CD4-positive, alpha-beta T cell treated with Interleukin-4 for 4 hours (primary cell): ENCODE measurements at places on chromosomes 12 and 14.
A peak's percentile ranks its signal among the peaks of the same experiment; 100 is the strongest.

DNA sequence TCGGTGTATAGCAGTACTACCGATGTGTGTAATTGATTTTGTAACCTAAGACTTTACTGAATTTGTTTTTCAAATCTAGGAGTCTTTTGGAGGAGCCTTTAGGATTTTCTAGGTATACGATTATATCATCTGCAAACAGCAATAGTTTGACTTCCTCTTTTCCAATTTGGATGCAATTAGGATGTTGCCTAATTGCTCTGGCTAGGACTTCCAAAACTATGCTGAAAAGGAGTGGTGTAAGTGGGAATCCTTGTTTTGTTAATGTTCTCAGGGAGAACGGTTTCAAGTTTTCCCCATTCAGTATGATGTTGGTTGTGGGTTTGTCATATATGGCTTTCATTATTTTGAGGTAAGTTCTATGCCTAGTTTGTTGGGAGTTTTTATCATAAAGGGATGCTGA is 171.6 kb upstream of the PDE3A start:
- DNase-seq: no peak

DNA sequence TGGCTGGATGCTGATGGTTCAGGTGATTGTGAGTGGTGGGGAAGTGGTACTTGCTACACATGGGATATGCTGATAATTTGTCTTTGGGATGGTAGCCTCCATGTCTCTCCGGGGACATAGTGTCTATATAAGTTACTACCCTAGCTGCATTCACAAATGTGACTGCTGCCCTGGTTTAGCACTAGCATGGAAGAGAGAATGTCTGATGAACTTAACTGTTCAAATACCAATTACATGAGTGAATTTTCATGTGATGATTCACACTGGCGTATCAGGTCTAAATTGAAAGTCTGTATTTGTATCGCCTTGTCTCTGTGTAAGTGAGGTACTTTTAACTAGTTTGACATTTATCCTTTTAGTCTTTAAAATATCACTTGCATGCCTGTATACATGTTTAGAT is 34.4 kb downstream of the ATF7IP start:
- peak; percentile 65 for DNase-seq

DNA sequence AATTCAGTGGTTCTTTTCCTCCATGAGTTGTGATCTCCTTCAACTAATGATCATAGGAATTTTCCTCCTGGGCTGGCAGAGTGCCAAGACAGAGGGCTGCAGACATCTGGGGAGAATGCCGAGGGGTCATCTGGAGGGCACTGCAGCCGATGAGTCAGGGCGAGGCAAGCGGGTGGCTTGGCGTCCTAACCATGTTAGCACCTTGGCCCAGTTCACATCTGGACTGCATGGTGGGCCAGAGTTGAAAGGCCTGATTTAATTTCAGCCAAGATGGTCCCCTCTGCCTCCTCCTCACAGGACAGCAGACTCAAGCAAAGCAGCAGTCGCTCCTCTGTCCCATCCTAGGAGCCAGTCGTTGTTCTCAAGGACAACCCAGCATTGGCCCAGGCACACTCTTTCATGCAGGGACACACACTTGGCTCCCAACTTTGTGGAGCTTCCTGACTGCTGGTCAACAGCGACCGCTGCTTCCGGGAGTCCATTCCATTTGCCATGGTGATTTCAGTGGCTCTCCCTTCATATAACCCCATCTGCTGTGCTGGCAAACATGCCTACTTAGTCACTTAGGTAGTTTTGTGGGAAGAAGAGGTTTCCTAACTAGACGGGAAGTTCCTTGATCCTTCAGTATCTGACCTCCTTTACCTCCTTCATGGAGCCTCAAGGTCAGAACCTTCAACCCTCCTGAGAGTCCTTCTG is 161.8 kb downstream of the TTC8 start:
- DNase-seq: no peak

DNA sequence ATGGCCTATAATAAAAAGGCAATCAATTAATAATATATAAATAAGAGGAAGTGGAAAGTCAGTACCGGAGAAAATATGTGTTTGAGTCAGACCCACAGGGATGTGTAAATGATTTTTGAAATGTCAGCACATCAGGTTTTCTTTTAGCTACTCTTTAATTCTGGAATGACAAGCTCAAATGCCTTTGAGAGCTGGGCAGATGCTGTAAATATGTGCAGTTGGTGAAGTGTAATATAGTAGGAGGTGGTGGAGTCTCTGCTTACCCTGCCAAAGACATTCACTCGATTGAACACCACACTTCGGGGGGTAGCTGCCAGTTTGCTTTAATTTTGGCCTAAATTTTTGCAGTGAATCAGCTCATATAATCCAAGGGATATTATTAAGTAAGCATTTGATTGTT is 93.0 kb downstream of the PLEKHA5 start:
- no peak for DNase-seq

- no peak for DNase-seq
These were observed 25.2 kb upstream of the DGLUCY start for GRCh38 chr14:91088585-91089235.

GRCh38 chr12:63396135-63396534 is 245.1 kb upstream of the AVPR1A start:
- DNase-seq: no peak

GRCh38 chr12:104720339-104721038 is 237.6 kb downstream of the SLC41A2 start:
- DNase-seq: peak; percentile 75

DNA sequence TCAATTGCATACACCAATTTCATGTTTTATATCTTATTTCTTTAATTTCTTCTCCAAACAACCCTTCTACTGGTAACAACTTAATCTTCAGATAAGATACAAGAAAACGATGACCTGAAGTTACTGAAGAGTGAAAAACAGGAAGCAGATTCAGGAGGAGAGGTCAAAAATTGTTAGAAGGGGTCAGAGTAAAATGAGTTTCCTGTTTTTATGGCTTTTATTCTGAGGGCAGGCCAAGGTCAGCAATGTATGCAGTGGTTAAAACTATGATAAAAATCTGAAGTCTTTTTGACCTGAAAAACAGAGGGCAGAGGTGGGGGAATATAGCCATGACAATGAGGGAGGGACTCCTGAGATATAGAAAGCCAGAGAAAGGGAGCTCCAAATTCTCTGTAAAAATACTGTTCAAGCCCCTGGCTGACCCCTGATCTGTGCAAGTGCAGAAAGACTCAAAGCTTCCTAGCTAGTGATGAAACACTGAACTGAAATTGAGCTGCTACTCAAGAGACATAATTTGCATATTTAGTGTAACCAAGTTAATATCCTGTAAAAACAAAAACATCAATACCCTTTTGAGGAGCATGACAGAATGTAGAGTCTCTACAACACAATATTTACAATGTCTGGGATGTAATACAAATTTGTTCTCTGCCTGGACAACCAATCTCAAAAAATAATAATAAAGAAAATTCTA is 514.3 kb upstream of the SEL1L start:
- no peak for DNase-seq

- no peak for DNase-seq
These were observed 16.4 kb upstream of the PUS1 start for GRCh38 chr12:131912518-131913274.
